Activated CD8-positive, alpha-beta T cell treated with anti-CD3 and anti-CD28 coated beads, Interleukin-2, amount 10 ng/mL, durations not matched to agents 7 days and 5 days (primary cell): ENCODE measurements at places on chromosomes 2 and 18. TPM values are rescaled to one million over a fixed set of nuclear protein-coding genes. Genes with fewer than 3 reads are reported as not detected.

GRCh38 chr2:171410101-171410500, 23.7 kb downstream of the METTL8 start:
- no peaks in the 10 kb centered on the region for H3K27me3 ChIP-seq
- no peak overlapping the region for H3K4me3 ChIP-seq
- peaks cover 9% of the 10 kb centered on the region for H3K36me3 ChIP-seq
- DNase-seq, result no peak

GRCh38 chr2:65443509-65444186, 11.2 kb upstream of the SPRED2 start:
- no peaks in the 10 kb centered on the region for H3K4me1 ChIP-seq
- H3K4me3 ChIP-seq, result no peak overlapping the region
- peaks cover 42% of the 10 kb centered on the region for H3K27me3 ChIP-seq
- H3K27ac ChIP-seq, result no peak overlapping the region
- DNase-seq, result no peak

- no peak for DNase-seq
- no peaks in the 10 kb centered on the region for H3K4me1 ChIP-seq
- H3K27me3 ChIP-seq, result peaks cover 24% of the 10 kb centered on the region
- no peak overlapping the region for H3K27ac ChIP-seq
- no peak overlapping the region for H3K4me3 ChIP-seq
These were observed 262.3 kb downstream of the TRIB2 start for GRCh38 chr2:12979066-12979465.

Gene EFR3B
- 0.05 TPM for total RNA-seq

DNA sequence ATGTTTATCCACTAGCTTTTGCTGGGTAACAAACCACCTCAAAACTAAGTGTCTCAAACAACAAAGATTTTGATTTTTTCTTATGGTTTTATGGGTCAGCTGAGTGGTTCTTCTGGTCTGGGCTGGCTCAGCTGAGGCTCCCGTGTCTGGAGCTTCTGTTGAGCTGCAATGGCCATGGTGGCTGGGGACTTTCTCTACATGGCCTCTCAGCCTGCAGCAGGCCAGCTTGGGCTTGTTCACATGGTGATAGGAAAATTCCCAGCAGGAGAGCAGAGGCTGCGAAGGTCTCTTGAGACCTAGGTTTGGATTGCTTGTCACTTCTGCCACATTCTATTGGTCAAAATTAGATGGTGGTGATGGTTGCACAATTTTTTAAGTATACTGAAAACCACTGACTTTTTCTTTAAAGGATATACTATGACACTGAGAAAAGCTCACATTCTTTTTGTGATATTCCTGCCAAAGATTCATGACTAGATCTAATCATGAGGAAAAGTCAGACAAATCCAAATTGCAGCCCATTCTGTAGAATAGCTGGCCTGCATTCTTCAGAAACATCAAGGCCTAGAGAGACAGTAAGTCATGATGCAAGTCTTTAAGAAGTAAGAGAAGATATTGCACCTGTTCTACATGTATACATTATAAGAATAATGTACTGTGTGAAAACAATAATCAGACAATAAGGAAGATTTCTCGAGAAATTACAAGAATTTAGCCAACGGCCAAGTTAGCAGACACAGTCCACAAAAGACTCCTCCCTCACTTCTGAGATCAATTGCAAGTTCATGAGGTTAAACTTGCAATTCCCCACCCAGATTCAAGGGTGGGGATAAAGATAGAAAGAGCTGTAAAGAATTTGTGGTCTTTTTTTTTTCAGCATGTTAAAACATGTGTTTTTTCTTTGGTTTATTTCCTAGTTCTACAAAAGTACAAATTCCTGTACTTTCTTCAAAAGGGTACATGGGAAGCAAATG, 35.0 kb upstream of the IL1R2 start:
- H3K4me1 ChIP-seq, result no peaks in the 10 kb centered on the region
- peaks cover 2% of the 10 kb centered on the region for H3K27me3 ChIP-seq
- no peak for DNase-seq
- H3K4me3 ChIP-seq, result no peak overlapping the region

DNA sequence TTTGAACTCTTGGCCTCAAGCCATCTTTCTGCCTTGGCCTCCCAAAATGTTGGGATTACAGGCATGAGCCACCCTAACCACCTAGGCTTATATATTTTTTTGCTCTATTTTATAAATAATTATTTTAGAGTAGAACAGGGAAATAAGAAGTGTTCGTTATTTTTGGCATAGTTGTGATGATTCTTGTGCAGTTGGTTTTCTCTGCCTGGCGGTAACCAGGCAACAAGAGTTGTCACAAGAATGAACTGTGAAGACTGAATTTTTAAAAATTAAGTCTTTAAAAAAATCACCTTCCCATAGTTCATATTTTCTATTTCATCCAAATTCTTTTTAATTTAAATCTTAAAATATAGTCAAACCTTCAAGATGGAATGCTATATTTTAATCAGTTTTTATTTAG, 310.2 kb downstream of the ARL6IP6 start:
- no peaks in the 10 kb centered on the region for H3K4me1 ChIP-seq
- no peaks in the 10 kb centered on the region for H3K36me3 ChIP-seq
- no peak overlapping the region for H3K4me3 ChIP-seq
- no peak overlapping the region for H3K27ac ChIP-seq
- no peaks in the 10 kb centered on the region for H3K27me3 ChIP-seq

DNA sequence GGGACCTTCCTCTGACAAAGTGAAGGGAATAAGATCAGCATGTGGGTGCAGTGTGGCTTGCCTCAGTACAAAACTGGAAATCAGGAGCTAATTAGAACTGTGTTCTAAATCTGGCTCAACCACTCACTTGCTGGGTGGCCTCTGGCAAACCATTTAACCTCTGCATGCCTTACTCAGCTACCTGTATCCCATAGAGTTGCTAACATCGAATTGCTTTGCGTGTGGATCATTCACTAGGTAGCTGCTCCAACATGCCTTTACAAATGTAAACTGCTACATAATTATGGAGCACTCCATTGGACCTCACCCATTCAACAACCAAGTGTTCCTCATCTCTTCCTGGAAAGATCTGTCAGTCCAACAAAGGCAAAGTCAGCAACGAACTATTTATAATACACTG, 19.0 kb downstream of the PLEKHM3 start:
- no peak overlapping the region for H3K27ac ChIP-seq
- no peak for DNase-seq
- H3K4me3 ChIP-seq, result no peak overlapping the region
- H3K36me3 ChIP-seq, result no peaks in the 10 kb centered on the region
- H3K4me1 ChIP-seq, result no peaks in the 10 kb centered on the region

DNA sequence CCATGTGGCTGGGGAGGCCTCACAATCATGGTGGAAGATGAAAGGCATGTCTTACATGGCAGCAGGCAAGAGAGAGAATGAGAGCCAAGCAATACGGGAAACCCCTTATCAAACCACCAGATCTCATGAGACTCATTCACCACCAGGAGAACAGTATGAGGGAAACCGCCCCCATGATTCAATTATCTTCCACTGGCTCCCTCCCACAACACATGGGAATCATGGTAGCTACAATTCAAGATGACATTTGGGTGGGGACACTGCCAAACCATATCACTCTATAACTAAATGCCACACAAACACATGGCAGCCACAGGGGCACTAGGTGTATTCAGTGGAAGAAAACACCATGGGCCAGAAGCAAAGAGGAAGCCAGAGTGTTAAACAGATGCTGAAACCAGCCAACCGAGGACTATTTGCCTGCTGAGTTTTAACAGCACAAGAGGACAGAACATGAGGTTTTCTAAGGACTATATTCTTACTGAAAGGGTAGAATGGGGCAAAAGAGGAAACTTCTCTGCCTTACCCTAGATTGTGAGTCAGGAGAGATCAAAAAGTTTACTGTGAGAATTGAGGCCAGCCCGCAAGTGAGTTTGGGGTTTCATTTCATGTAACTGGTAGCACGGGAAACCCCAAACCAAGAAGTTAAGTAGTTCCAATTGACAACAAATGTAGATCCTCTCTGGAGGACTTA, 49.2 kb downstream of the SIGLEC15 start:
- peak overlapping the region; percentile 80 for H3K27ac ChIP-seq
- H3K36me3 ChIP-seq, result peaks cover 72% of the 10 kb centered on the region
- H3K27me3 ChIP-seq, result no peaks in the 10 kb centered on the region

Gene PLA2R1
- total RNA-seq, result not detected

Gene ARHGAP15
- 154 TPM for total RNA-seq

Gene AMER3
- not detected for total RNA-seq

Gene CRYBA2
- not detected for total RNA-seq

- H3K27me3 ChIP-seq, result peaks cover 1% of the 10 kb centered on the region
- peaks cover 14% of the 10 kb centered on the region for H3K4me1 ChIP-seq
- H3K27ac ChIP-seq, result no peak overlapping the region
These were observed 3.8 kb downstream of the GALNT5 start for GRCh38 chr2:157261199-157261782.

Gene SLC20A1
- total RNA-seq, result 120 TPM

Gene TBR1
- not detected for total RNA-seq

DNA sequence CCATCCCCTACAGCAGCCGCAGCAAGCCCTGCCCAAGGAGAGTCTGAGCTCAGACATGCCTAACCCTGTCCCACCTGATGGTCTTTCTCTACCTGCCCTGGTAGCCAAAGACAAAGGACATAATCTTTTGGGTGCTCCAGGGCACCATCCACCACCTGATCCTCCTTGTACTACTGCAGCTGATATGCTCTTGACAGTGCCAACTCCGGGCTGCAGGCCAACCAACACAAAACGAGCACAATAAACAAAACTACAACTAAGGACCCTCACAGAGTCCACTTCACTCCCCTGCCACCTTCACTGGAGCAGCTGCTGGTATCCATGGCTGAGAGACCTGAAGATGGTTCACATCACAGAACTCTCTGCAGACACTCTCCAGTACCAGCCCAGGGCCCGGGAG, 106.3 kb downstream of the GRB14 start:
- no peaks in the 10 kb centered on the region for H3K4me1 ChIP-seq
- no peaks in the 10 kb centered on the region for H3K36me3 ChIP-seq
- no peak overlapping the region for H3K4me3 ChIP-seq
- no peaks in the 10 kb centered on the region for H3K27me3 ChIP-seq
- H3K27ac ChIP-seq, result no peak overlapping the region
- no peak for DNase-seq

- no peaks in the 10 kb centered on the region for H3K27me3 ChIP-seq
- no peak overlapping the region for H3K4me3 ChIP-seq
- H3K4me1 ChIP-seq, result peaks cover 80% of the 10 kb centered on the region
- DNase-seq, result no peak
These were observed 16.0 kb downstream of the CD28 start for GRCh38 chr2:203722411-203722810.

GRCh38 chr2:43593254-43593653, 2.6 kb downstream of the THADA start:
- H3K4me1 ChIP-seq, result peaks cover 31% of the 10 kb centered on the region
- H3K4me3 ChIP-seq, result no peak overlapping the region
- peaks cover 15% of the 10 kb centered on the region for H3K36me3 ChIP-seq
- no peak for DNase-seq
- no peak overlapping the region for H3K27ac ChIP-seq

DNA sequence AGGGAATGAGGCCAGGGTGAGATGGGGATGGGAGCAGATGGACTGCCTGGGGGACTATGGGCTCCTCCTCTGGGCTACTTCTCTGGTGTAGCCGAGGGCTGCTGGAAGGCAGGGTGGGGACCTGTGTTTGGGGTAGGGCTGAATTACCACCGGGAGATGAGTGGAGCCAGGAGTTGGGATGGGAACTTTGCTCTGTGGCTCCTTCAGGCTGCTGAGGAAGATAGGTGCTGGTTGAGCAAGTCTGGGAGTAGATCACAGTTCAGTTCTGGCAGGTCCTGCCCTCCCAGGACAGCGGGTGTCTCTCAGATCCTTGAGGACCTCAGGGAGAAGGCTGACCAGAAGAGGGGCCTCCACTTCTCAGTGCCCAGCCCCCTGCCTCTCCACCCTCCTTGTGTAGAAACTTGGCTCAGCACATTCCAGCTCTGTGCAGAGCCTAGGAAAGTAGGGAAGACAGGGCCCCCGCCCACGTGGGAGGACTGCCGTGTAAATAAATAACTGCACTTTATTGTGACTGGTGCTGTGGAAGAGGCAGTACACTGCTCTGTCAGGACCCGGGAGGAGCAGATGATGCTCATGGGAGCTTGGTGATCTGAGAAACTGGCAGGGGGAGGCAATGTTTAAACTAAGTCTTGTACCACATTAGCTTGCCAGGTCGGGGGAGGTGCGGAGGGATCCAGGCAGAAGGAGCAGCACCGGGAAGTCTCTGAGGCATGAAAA, 15.3 kb downstream of the TET3 start:
- H3K36me3 ChIP-seq, result no peaks in the 10 kb centered on the region
- H3K4me1 ChIP-seq, result peaks cover 49% of the 10 kb centered on the region
- H3K27ac ChIP-seq, result no peak overlapping the region
- no peak overlapping the region for H3K4me3 ChIP-seq

Gene RPRM
- 0.16 TPM for total RNA-seq

Gene ADCYAP1
- total RNA-seq, result not detected

GRCh38 chr2:158056875-158057274, 44.8 kb upstream of the UPP2 start:
- H3K27me3 ChIP-seq, result peaks cover 4% of the 10 kb centered on the region
- no peak overlapping the region for H3K4me3 ChIP-seq
- no peak overlapping the region for H3K27ac ChIP-seq
- H3K4me1 ChIP-seq, result no peaks in the 10 kb centered on the region

Gene NXPH2
- not detected for total RNA-seq

Gene ASTL
- total RNA-seq, result 0.34 TPM

DNA sequence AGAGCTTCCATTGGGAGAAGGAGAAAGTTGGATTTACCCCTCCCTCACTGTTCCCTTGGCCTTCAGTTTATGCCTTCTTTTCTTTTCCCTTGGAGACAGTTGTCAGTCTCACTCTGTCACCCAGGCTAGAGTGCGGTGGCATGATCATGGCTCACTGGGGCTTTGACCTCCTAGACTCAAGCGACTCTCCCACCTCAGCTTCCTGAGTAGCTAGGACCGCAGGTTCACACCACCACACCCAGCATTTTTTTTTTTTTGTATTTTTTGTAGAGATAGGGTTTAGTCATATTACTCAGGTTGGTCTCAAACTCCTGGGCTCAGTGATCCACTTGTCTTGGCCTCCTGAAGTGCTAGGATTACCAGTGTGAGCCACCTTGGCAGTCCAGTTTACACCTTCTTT, 49.9 kb downstream of the SLC9A4 start:
- H3K4me1 ChIP-seq, result no peaks in the 10 kb centered on the region
- no peak for DNase-seq
- no peaks in the 10 kb centered on the region for H3K36me3 ChIP-seq
- no peak overlapping the region for H3K4me3 ChIP-seq
- no peak overlapping the region for H3K27ac ChIP-seq

DNA sequence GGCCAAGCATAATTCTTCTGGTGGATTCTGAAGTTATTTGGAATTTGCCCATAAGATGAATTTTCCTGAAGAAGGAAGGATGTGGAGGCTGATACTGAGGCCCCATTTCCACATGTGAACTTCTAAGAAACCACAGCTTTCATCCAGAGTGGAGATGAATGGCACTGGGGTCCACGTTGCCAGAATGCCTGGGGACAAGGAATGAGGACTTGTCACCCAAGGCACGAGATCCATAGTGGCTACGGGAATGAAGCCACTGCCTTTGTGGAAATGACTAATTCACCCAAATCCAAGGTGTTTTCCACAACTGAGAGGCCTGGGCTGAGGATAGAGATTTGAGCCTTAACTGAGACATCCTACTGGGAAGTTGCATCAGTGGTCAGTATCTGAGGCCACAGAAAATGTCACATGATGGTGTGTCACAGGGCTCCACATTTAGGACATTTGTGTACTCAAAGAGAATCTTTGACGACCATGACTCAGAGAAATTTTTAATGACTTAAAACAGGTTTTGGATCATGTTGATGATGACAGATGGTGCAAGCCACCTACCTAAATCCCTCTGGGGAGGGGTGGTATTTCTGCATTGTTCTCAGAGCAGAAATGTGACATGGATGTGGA, 286.1 kb downstream of the SOX11 start:
- no peak overlapping the region for H3K27ac ChIP-seq
- no peaks in the 10 kb centered on the region for H3K27me3 ChIP-seq
